ENCODE measurements at places on chromosomes 1 and 21. TPM values are rescaled to one million over a fixed set of nuclear protein-coding genes. Genes with fewer than 3 reads are reported as not detected.

- DNase-seq, result no peak
These were observed 48.3 kb upstream of the C1orf174 start for GRCh38 chr1:3948344-3948743.

The SPATA21 gene
- total RNA-seq, result not detected

- DNase-seq, result no peak
These were observed 35.3 kb upstream of the ACTL8 start for GRCh38 chr1:17719874-17720273.

- no peak for DNase-seq
These were observed 126.9 kb downstream of the SETD4 start for GRCh38 chr21:35933466-35933865.

The CD52 gene
- not detected for total RNA-seq

GRCh38 chr21:40471103-40471502 is 375.9 kb downstream of the DSCAM start:
- no peak for DNase-seq

The RHD gene
- total RNA-seq, result 0.07 TPM

DNA sequence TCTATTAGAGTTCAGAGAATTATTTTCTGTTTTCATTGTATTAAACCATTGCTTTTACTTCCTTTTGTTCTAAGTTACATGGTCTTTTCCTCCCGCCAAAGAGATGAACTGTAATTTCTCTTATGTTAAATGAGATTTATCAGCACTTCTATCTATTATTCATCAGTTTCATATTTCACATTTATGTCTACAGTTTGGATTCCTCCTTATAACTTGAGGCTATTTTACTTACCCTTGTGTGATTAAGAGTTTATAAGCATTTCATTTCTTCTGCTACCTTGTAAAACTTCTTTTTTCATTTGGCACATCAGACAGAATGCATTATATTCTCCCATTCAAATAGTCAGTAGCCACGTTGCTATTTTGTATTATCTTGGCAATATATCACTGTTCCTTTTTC is 248.2 kb downstream of the PLA2G4A start:
- DNase-seq, result no peak

The MDM4 gene
- 98.2 TPM for total RNA-seq

GRCh38 chr1:193322211-193322610 is 135.8 kb upstream of the B3GALT2 start:
- no peak for DNase-seq

The ALG6 gene
- total RNA-seq, result 26.0 TPM

DNA sequence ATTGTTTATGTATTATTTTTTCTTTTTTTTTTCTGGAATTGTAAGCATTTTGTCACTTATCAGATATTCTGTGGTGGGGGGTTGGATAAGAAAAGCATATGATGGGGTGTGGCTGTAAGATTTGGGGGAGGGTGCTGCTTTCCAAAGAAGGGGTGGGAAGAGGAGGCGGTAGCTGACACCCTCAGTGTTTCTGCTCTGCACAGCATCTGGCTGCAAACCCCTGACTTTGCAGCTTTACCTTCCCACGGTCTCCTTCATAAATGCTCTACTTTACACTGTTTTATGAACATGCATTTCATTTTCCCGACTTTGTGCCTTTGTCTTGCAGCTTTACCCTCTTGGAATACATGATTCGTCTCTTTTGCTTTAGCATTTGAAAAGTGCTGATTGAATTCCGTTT is 7.6 kb downstream of the FMN2 start:
- DNase-seq, result no peak

- no peak for DNase-seq
These were observed 40.3 kb upstream of the LRRC8B start for GRCh38 chr1:89484092-89485038.

The ALG14 gene
- 4.5 TPM for total RNA-seq

The S100A5 gene
- total RNA-seq, result not detected

DNA sequence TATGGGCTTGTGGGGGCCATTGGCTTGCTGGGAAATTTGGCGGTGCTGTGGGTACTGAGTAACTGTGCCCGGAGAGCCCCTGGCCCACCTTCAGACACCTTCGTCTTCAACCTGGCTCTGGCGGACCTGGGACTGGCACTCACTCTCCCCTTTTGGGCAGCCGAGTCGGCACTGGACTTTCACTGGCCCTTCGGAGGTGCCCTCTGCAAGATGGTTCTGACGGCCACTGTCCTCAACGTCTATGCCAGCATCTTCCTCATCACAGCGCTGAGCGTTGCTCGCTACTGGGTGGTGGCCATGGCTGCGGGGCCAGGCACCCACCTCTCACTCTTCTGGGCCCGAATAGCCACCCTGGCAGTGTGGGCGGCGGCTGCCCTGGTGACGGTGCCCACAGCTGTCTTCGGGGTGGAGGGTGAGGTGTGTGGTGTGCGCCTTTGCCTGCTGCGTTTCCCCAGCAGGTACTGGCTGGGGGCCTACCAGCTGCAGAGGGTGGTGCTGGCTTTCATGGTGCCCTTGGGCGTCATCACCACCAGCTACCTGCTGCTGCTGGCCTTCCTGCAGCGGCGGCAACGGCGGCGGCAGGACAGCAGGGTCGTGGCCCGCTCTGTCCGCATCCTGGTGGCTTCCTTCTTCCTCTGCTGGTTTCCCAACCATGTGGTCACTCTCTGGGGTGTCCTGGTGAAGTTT is 550 bp downstream of the RXFP4 start:
- DNase-seq, result no peak

DNA sequence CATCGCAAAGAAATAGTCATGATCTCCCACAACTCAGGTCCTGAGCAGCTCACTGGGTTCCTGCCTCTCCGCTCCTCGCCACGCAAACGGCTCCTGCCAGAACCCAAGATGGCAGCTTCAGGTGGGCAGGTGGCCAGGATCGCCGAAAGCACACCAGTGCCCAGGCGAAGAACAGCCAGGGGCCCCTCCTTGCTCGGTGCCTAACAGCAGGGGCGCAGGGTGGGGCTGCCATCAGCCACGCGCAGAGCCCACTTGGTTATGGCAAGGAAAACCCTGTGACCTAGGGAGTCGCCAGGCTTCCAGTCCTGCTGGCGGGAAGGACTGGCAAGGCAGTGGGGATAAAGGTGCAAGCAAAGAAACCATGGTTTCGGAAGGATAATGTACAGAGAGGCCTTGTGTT is 47.5 kb downstream of the ARID4B start:
- no peak for DNase-seq

DNA sequence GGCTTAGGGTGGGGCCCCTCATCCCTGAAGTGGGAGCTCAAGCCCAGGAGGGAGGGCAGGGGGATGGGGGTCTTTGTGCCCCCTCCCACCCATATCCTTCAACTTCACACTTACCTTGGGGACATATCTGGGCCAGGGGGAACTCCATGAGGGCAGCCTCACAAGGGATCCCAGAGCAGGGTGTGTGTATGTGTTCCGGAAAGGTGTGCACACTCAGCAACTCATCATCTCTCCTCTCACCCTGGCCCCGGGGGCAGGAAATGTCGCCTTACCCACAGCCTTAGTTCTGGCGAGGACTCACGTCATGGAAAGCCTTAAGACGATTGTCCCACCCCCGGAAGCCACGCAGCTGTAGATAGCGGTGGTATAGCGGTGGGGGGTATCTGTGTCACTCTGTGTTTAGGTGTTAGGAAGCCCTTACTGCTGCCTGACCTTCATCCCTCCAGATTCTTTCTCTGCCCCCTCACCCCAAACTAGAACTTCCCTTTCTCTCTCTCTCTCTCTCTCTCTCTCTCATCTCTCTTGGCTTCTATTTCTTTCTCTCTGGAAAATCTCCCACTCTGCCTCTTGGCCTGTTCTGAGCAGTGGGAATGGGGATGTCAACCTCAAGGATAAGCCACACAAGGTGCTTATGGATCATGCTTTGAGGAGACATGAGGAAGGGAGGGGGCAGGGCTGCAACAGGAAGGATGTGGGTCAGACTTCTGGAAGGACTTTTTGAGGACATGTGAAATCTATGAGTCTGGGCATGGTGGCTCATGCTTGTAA is at the start of gene SH2D2A:
TSS of gene SH2D2A (minus strand) at position 288 of the 768 bp plus-strand sequence. CDS start at position 148, 140 bp downstream.
- DNase-seq, result no peak

The SELL gene
- total RNA-seq, result not detected
